Dorsolateral prefrontal cortex (tissue), 122 donors: ENCODE measurements at places on chromosomes 3 and 15.

GRCh38 chr3:53069422-53070068, 23.7 kb upstream of the SFMBT1 start:
- DNase-seq, result no peak

GRCh38 chr15:101458908-101459578, 30.5 kb downstream of the PCSK6 start:
- DNase-seq, result no peak

DNA sequence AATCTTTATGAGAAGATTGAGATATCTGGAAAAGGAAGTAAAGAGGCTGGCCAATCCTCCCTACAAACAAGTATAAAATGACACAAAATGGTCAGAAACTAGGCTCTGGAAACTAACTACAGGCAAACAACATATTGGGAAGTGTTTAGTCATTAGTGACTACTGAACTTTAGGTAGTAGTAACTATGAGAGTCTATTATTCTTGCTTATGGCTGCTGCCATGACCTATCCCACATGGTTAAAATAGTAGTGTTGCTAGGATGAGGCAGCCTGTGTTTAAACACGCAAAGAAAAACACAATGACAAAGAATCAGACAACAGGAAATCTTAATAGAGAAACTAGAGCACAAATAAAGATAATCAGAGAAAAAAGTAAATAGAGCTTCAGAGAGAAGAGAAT, 67.9 kb downstream of the RFX7 start:
- DNase-seq, result no peak

DNA sequence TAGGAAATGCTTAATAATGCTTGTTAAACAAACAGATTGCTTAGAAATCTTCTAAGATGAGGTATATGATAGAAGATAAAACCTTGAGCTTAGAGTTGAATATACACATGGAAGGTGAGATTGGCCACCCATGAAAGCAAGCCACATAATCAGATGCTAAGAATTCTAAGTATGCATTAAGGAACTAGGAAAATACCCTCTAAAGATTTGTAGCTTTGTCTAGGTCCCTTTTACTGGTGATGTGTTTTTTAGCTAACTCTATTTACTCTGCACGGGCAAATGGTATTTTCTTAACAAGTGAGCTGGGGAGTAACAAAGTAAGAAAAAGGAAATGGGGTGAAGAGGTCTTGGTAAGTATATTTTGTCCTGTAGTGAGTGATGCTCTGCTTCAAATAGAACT, 310.3 kb downstream of the OXSM start:
- DNase-seq, result no peak

DNA sequence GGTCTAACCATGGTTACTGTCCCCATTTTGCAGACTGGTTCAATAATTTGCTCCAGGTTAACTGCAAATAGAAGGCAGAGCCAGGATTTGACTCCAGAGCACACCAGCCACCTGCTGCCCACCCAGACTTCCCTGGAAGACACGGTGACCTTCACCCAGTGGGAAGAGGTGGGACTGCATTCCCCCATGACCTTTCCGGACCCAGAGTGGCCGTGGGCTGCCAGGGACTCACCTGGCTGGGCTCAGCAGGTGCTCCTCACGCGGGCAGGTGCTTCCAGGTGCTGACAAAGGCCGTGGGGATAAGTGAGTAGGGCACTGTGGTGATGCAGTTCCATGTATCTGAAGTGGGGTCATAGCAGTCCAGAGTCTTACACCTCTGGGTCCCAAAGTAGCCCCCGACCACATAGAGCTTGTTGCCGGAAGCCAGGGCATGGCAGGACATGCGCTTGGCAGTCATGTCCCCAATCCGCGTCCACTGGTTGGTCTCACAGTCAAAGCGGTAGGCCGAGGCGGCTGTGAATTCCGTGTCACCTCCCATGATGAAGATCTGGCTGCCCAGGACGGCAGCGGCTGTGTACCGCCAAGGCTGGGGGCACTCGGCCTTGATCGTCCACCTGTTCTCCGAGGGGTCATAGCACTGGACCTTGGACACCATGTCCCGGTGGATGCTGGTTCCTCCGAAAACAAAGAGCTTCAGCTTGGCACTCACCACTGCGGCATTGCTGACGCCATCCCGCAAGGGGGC, 26.8 kb downstream of the KLHL25 start:
- DNase-seq, result no peak

DNA sequence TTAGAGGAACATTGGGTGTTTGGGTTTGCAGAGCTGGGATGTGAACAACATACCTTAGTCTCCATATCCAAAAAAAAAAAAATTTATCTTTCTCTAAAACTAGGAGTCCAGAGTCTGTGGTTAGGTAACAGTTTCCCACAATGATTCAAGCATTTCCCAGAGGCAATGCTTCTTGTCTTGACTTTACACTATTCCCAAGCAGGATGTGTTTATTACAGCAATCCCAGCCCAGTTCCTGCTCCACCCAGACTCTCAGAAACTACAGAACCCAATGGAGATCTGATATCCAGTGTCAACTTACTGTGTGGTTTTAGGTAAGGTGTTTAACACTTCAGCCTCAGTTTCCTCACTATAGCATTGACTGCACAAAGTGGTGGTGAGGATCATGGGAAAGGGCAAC, 2.3 kb upstream of the C3orf62 start:
- DNase-seq, result no peak

- no peak for DNase-seq
Observed at GRCh38 chr15:79724312-79724711, 172.5 kb downstream of the MTHFS start.

DNA sequence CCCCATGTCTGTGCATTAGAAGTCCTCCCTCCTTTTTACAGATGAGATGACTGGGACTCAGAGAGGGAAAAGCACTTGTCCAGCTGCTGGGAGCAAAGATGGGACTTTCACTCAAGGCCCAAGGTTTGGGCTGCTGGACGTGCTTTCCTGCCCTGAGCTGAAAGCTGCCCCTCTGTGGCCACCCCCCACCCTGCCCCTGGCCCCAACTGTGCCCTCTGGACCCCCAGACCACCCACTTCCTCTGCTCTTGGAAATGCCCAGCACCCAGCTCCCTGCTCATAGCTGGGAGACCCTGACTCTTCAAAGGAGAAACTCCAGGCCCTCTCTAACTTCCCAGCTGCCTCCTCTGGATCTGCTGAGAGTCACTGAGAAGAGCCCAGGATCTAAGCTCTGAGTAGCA, 20.7 kb downstream of the GRIP2 start:
- no peak for DNase-seq

DNA sequence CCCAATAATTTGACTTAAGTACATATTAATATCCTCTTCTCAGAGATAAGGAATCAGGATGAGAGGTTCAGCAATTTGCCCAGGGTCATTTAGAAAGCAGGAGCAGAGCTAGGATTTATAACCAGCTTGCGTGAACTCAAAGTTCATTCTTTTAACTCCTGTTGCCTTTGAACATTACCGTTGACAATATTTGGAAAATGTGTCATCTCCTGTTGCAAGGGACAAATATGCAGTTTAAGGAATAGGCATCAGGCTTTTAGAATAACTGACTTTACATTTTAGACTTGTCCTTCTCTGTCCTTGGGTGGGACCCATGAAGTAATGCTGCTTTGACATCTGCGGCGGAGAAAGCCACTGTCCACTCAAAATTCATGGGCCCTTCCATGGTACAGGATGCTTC, 252.2 kb upstream of the RGMA start:
- DNase-seq, result no peak

GRCh38 chr15:78175330-78175729, 26.2 kb downstream of the IDH3A start:
- DNase-seq, result no peak

GRCh38 chr3:54538346-54538745, 389.5 kb downstream of the LRTM1 start:
- DNase-seq, result no peak

- DNase-seq, result no peak
Observed at GRCh38 chr15:52414936-52415335, 113.7 kb downstream of the MYO5A start.

- DNase-seq, result no peak
Observed at GRCh38 chr3:42680271-42680670, 5.1 kb upstream of the KLHL40 start.

GRCh38 chr3:159857840-159858239, 130.8 kb upstream of the IL12A start:
- peak; percentile 57 for DNase-seq

DNA sequence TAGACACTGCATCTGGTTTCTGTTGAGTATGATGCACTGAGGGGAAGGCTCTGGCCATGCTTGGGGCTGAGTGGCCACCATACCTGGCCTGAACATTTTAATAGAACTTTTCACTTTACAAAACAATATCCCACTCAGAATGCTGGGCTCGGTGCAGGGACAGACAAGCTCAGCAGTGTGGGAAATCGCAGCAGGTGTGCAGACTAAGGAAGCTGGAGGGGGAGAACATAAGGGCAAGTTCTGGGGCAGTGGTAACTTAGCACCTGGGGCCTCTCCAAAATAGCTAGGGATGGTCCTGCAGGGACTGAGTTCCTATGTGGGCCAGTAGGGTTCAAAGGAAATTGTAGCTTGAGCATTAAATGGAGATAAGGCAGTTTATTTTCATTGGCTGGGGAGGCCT, 90.9 kb upstream of the RNU6-1 start:
- no peak for DNase-seq

DNA sequence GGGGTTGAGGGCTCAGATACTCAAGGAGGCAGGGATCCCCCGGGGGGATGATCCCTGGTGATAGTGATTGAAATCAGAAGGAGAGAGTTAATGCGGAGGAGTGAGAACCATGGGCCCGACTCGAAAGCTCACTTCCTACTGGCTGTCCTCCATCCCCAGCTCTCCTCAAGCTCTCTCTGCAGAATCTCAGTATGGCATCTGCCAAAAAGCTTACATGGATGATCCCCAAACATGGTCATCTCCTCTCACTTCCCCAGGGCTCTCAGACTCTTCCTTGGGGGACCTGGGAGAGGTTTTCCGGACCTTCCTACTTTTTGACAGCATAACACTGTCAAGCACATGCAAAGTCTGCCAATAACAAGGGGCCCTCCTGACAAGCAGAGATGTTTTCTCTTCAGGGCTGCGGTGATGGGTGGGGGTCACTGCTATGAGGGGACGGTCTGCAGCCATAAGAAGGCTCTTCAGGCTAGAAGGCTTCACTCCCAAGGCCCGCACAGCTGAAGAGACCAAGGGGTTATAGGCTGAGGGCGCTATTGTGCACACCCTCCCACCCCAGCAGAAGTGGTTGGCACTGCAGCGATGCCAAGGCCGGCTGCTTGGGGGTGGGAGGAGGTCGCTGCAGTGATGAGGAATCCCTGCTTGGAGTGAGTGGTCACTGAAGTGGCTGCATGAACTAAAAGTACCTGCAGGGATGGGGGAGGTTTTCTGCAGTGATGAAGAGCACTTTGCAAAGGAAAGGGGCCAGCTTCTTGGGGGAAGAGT, 828 bp upstream of the VWA5B2 start:
- no peak for DNase-seq

DNA sequence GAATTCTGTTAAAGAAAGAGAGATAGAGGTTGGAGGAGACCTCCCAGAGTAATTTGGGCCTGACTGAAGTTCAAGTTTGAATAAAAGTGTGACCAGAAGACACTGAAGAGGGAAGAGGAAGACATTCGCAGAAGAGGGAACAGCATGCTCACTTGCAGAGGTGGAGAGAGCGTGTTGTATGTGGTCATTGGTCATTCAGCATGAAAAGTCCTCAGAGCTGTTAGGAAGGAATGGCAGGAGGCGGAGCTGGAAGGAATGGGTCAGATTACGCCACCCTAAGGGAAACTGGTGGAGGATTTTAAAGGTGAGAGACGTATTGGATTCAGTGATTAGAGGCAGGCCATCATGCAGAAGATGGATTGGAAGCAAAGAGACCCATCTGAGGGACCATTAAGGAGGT, 41.6 kb downstream of the IQCH start:
- DNase-seq, result no peak
